ENCODE measurements at places on chromosomes 6 and 20. TPM values are rescaled to one million over a fixed set of nuclear protein-coding genes. Genes with fewer than 3 reads are reported as not detected.

NELFE gene
- total RNA-seq: 76.2 TPM

POPDC3 gene
- 26.4 TPM for total RNA-seq

PLAGL2 gene
- 12.8 TPM for total RNA-seq

LST1 gene
- not detected for total RNA-seq

AGER gene
- 1.4 TPM for total RNA-seq

ABHD16A gene
- 19.4 TPM for total RNA-seq

SPATS1 gene
- not detected for total RNA-seq

BPI gene
- total RNA-seq: not detected

GINM1 gene
- total RNA-seq: 25.6 TPM

MAS1 gene
- not detected for total RNA-seq

VWA7 gene
- 2.0 TPM for total RNA-seq

ARMH2 gene
- not detected for total RNA-seq

FOXC1 gene
- total RNA-seq: 9.5 TPM

IPCEF1 gene
- total RNA-seq: 0.16 TPM

RAB23 gene
- total RNA-seq: 8.3 TPM

TBXT gene
- total RNA-seq: not detected

FHL5 gene
- not detected for total RNA-seq

SRSF12 gene
- total RNA-seq: 1.5 TPM

LY6G5C gene
- 1.6 TPM for total RNA-seq

TUBB2B gene
- 13.4 TPM for total RNA-seq

PLN gene
- not detected for total RNA-seq

TNF gene
- total RNA-seq: 0.09 TPM

CST5 gene
- not detected for total RNA-seq

JAG1 gene
- total RNA-seq: 32.8 TPM

RHAG gene
- 0.07 TPM for total RNA-seq

Data from A549 treated with CORT108297 at 1 μM for 4 hours (cell line).